NCI-H1105 treated with DMSO at 0.1 percent for 48 hours (cell line): ENCODE measurements at places on chromosomes 3 and 15.
A peak's percentile ranks its signal among the peaks of the same experiment; 100 is the strongest.

GRCh38 chr15:28993051-28993719 lies 107.4 kb downstream of the APBA2 start:
- no peak for DNase-seq

DNA sequence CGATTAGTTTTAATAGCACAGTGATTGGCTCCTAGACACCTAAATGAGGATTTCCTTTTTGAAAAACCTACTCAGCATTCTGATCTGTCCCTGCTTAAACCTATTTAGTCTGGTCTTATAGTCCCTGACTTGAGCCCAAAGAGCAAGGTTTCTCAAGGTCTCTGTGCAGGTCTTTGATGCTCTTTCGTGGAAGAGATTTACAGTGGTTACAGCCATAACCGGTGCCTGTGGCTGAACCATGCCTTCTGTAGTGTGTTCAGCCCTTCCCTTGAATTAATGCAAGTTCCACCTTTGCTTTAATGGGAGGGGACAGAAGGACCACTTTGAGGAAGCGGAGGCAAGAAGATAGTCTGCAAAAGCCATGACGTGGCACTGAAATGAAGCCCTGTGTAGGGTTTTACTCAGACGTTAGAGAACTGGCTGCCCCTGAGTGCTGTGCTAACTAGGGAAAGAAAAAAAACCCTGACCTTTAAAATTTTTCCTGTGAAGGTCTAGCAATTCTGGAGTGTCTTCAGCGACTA lies 43.0 kb downstream of the ZBTB38 start:
- no peak for DNase-seq

- DNase-seq, result peak; percentile 37
Measured at GRCh38 chr3:73768524-73769308, 144.0 kb upstream of the PDZRN3 start.

- DNase-seq, result no peak
Measured at GRCh38 chr15:56495053-56495452, 30.1 kb upstream of the MNS1 start.
